Small intestine (tissue), 16 donors: ENCODE measurements at places on chromosomes 5 and 9. TPM values are rescaled to one million over a fixed set of nuclear protein-coding genes. Genes with fewer than 3 reads are reported as not detected.

Gene GFRA3
- 0.67 TPM for polyA plus RNA-seq

Gene PCDHB5
- polyA plus RNA-seq = 0.91 TPM

Gene DOK3
- polyA plus RNA-seq = 3.1 TPM

Gene PPIC
- 23.0 TPM for polyA plus RNA-seq

Gene TRPM6
- 1.8 TPM for polyA plus RNA-seq

Gene ORM2
- 0.28 TPM for polyA plus RNA-seq

Gene SLC36A2
- not detected for polyA plus RNA-seq

Gene SLC34A3
- 30.3 TPM for polyA plus RNA-seq

Gene GFI1B
- polyA plus RNA-seq = 1.4 TPM

Gene ENTREP1
- polyA plus RNA-seq = not detected

Gene FBP1
- 113 TPM for polyA plus RNA-seq

Gene PDGFRB
- 1.6 TPM for polyA plus RNA-seq

DNA sequence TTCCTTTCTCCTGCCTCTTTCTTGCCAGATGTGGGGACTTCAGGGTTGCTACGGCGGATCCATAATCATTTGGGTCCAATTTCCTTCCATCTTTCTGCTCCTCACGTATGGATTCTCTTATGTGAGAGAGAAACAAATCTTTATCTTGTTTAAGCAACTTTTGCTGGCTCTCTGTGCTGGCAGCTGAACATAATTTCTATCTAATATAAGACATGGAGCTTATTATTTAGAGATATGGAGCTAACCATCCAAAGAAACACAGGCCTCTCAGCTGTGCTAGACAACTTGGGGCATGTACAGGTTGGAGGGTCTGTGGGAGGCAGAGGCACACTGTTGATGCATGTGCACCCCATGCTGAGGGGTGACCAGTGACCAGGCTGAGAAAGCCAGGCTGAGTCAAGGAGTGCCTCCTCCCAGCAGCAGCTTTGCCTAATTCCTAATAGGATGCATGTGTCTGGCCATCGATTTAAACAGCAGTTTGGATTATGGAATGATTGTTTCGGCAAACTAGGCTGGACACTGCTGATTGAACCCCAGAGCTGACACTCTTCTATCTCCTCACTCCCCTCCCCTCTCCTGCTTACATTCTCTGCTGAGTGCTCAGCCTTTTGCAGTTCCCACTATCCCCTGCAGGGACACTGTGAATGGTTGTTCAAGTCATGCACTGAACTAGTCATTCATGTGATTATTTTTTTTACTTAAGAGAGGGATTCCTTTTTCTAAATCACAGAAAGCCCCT lies 195.8 kb downstream of the ERCC6L2 start:
- peak; percentile 25 for DNase-seq

DNA sequence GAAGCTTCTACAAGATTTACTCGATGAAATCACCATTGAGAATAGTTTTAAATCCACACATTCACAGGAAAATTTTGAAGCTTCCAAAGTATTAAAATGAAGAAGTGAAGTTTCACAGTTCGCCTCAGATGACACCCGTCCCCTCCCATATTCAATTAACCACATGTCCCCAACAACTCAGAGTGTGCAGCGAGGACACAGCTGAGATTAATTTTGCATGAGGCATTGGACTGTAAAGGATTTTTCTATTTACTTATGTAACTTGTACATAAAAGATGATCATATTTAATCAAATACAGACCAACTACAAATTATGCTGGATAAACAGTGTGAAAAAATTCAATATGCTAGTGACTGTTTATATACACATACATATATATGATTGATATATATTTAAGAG lies 84.7 kb upstream of the OLFM1 start:
- DNase-seq = no peak

- no peak for DNase-seq
Observed at GRCh38 chr5:78633700-78634099, 14.9 kb downstream of the LHFPL2 start.

- no peak for DNase-seq
Observed at GRCh38 chr5:180798193-180798592, 4.4 kb downstream of the MGAT1 start.

- DNase-seq = no peak
Observed at GRCh38 chr9:95005278-95006143, 279.0 kb downstream of the AOPEP start.

DNA sequence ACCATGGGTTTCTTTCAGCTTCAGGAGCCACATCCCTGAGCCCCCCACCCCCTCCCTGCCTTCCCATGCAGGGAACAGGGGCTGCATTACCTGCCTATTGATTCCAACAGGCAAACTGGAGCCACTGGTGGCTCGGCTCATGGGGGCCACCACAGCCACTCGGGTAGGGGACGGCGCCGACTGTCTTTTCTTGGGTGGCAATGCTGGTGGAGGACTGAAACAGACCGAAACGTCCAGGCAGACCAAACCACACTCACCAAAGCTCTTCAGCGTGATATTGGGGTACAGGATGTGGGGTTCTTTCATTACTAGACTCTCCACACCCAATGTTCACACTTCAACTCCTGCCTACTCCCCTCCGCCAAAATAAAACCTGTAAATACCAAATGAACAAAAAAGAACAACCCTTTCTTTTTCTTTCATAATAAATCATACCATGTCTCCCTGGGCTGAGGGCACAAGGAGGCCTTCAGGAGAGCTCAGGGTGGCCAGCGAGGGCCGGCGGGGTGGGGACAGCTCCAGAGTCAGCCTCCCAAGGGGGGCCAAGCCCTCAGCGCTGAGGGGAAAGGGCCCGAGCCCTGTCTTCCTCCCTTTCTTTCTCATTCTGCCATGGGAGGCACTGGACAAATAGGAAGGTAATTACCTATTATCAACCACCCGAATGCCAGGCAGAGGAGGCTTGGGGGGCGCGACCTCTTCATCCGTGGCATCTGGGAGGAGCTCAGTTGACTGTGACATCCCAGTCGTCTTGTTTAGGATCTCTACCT lies 83.3 kb downstream of the PRRT1B start:
- peak; percentile 25 for DNase-seq

- DNase-seq = peak; percentile 6
Observed at GRCh38 chr5:59358005-59358861, 535.3 kb downstream of the PDE4D start.

- DNase-seq = no peak
Observed at GRCh38 chr5:1231354-1231905, 6.2 kb downstream of the SLC6A18 start.

DNA sequence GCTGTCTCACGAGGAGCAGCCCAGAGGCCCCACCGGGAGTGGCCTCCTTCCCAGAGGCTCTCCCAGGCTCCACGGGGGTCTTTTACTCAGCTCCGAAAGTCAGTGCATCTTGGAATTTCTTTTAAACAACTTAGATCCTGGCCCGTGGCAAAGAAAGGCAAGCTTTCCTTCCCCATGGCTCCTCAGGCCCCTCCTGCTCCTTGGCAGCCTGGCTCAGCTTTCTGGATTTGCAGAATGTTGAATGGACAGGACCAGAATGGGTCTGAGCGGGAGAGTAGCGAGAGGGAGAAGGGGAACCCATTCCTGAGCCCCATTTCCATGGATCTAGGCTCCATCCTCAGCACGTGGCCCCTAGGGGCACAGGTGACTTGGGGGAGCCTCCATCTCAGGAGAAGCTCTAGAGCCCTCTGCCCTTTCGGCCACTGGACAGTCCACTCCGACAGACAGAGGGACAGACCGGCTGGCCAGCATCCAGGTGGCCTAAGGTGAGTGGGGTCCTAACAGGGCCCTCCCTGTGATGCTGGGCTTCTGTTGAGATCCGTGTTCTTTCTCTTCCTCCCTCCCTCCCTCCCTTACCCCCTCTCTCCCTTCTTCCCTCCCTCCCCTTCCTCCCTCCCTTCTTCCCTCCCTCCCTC lies 173.9 kb upstream of the PPP1R26 start:
- DNase-seq = no peak

DNA sequence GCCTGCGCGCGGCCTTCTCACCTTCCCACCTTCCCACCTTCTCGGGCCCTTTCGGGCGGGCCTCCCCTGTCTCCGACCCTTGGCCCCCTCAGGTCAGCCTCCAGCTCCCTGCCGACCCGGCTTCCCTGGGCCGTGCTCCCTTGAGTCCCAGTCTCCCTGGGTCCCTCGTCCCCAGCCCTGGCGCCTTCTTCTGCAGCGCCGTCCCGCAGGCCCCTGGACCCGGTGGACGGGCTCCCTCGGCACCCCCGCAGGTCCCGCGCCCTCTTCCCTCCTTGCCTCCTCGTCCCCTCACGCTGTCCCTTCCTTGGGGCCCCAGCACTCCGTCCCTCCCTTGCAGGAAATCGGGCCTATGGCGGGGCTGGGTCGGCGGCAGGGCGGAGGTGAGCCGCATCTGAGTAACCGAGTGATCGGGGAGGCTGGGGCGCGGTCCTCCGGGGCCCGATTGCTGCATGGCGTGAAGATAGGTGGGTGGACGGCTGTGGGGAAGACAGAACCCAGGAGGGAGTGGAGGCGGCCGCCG lies 7.6 kb downstream of the ARPC5L start:
- DNase-seq = peak; percentile 73

GRCh38 chr5:110343616-110344015 lies 382.9 kb downstream of the TMEM232 start:
- no peak for DNase-seq

DNA sequence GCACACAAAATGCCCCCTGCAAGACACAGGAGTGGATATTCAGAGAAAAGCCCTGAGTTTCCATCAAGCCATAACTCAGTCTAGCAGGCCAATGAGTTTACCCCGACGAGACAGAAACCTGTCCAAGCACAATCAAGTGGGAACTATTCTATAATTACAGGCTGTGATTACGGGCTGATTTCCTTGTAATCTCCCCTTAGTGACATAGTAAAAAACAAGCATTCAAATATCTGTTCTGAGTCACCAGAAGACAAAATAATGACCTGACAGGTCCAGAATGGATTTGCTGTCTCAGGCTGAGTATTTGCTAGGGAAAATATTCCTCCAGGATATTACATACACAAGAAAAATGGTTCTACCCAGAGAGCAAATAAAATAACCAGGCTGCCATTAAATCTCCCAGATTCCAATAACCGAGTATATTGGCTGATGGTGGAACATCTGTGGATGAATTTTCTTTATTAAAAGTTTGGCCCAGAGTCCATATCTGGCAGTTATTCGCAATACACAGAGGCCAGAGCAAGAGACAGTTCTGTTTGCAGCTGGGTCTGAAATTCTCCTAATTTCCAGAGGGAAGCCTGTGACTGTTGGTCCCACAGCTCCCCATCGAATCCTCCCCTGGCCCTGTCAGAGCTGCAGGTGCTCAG lies 35.8 kb downstream of the OLFM1 start:
- DNase-seq = no peak

GRCh38 chr9:131759017-131759647 lies 19.3 kb upstream of the RAPGEF1 start:
- DNase-seq = no peak

DNA sequence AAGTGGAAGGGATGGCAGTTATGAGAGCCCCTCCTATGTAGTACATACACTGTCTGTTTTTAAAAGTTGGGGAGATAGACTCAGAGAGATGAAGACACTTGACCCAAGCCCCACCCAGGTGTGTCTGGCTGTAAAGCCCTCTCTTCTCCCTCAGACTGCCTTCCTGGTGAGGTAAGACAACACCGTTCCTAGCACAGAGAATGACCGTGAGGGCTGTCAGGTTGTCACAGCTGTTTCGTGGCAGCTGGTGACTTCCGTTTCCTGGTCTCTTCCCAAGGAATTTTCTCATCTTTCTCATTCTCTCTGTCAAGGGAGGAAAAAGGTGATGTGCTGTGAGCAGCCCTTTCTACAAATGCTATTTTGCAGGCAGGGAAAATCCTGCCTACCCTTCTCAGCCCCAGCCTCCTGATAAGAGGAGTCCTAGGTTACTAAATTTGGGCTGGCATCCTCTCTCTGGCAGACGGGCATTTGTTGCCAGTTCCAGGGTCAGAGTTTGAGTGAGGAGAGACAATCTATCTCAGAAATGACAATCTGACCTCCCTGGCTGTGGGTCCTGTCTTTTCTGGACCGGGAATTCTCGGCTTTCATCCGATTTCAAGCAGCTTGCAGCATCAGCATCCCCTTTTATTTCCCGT lies 263.5 kb upstream of the PANK3 start:
- no peak for DNase-seq

- no peak for DNase-seq
Observed at GRCh38 chr5:130578354-130578753, 586.7 kb downstream of the HINT1 start.

DNA sequence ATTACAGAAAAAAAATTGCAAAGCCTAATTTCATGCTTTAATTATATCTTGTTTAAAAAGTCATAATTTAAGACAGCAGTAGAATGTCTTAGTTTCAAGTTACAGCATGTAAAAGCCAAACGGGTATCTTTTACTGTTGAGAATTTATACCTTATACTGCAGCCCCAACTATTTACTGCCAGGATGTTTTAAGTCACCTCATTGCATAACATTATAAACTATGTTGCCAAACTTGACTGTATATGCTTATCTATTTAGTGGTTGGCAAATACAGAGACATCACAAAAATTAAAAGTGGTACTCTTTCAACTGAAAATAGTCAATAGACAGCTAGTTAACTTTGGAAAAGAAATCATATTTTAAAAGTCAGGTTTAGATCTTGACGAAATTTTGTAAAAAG lies 119.5 kb downstream of the EDIL3 start:
- DNase-seq = no peak

DNA sequence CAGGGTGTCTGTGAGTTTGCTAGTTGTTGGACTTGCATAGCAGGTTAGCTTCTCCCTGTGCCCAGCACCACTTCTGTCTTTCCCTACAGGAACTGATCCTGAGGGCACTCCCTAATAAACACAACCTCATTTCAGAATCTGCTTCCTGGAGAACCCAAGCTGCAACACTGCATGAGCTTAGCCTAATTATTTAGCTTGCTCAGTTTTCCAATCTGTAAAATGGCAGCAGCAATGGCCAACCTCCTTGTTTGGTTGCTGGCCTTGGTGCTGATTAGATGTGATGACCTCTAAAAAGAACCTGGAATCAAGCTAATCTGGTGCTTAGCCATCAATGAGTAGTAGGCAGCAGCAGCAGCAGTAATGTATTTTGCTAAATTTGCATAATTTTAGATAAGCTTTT lies 133.9 kb downstream of the ADCY2 start:
- no peak for DNase-seq

- DNase-seq = no peak
Observed at GRCh38 chr5:118906947-118907346, 81.4 kb downstream of the DTWD2 start.
